ENCODE measurements at places on chromosomes 1 and 21.

GRCh38 chr21:43975469-43976098 lies 36.5 kb upstream of the TRAPPC10 start:
- peak; percentile 86 for DNase-seq

GRCh38 chr1:64959986-64960385 lies 6.4 kb downstream of the JAK1 start:
- DNase-seq: no peak

DNA sequence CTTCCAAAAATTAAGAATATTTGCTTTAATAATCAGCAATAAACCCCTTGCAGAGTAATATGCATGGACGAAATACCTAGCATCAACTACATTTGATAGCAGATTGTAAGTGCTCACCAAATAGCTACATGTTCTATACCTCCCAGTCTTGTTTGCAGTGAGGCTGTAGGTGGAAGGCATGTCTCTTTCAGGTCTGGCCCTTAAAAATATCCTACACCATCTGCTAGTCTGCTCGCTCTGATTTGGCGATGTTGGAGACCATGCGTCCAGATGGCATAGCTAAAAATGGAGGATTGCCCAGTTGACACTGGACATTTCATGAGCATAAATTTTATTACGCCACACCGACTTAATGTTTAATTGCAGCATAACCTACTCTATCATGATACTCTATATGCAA lies 47.1 kb downstream of the SSX2IP start:
- no peak for DNase-seq

DNA sequence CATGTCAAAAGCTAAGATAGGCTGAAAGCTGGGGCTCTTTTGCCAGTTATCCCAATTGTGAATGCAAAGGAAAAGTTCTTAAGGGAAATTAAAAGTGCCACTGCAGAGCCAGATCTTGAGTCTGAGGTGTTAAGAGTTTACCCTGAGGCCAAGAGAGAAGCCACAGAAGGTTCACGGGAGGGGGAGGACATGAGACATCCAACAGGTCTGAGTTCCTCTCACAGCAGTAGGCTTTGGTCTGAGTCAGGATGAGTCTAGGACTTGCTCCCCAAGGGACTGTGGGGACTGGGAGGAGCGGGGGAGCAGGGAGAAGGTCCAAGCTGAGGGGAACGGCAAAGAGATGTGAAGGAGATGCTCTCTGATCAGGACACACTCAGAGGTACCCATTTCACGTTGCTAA lies 411.2 kb upstream of the CAMK1G start:
- no peak for DNase-seq

DNA sequence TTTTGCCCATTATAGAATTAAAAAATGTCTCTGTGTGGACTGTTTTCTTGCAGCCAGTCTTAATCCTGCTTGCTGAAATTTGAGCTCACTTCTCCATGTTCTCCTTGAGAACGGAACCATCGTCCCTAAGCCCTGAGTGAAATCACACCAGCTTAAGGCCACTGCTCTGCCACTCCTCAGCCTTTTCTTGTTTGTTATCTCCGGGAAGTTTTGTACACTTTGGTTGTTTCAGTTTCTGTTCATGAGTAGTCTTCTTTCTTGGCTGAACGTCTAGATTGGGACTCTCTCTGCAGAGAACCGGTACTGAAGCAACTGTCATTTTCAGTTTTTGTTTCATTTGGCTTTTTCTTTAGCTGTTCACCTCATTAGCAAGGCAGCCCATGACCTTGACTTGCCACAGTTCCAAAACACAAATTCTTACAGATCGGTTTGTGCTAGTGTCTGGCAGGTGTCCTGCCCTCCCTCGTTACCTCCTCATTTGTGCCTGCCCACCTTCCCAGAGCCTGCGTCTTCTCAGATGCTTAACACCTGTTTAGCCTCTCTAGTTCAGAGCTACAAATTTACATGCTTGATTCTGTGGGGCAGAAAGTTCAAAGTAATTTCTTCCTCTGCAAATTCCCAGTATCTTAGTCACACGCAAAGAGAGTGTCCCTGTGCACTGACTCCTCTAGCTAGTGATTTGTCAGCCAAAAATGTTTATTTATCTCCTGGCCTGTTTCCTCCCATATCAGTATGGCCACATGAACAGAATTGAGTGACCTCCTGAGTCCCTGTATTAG lies 12.4 kb downstream of the PSEN2 start:
- DNase-seq: no peak

DNA sequence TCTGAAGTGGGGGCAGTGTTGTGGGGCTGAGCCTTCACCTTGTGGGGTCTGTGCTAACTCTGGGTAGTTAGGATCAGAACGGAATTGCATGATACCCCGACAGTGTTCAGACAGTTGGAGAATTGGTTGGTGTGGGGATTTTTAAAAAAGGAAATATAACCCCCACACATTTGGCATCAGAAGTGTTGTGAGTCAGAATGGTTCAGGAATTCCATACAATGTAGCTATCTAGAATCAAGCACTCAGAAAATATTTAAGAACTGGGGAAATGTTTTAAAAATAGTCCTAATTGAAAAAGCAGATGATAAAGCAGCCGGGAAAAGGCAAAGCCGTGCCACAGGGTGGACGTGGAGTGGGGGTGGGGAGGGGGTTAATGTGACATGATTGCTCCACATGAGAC lies 6.5 kb upstream of the S100A7 start:
- no peak for DNase-seq

Data from ovary (tissue), 10 donors.